ENCODE measurements at places on chromosomes 6 and 20.

DNA sequence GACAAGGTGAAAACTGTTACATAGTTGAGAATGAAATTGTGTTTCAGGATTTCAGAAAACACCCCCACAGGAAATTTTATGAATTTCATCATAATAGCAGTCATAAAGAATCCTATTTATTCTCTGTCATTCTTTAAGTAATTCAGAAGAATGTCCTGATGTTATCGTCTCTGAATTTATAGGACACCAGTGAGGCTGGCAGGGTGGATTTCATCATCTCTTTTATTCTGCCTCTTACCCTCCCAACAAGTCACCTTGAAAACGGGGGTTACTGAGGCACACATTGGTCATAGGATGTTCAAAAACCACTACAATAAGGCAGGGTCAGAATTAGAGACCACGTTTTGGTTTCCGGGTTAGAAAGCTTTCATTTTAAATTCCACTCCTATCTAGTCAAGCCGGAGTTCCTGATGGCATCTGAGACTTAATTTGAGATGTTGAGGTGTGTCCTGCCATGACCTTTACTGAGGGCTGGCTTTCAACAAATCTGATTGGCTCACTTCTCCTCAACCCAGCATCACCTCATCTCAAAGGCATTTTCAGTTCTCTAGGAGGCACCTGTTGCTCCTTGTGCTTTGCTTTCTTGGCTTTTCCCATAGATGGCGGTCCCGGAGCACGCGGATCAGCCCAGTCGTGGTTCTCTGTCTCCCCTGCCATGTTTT lies 230.6 kb upstream of the SUPT3H start:
- no peak for DNase-seq

DNA sequence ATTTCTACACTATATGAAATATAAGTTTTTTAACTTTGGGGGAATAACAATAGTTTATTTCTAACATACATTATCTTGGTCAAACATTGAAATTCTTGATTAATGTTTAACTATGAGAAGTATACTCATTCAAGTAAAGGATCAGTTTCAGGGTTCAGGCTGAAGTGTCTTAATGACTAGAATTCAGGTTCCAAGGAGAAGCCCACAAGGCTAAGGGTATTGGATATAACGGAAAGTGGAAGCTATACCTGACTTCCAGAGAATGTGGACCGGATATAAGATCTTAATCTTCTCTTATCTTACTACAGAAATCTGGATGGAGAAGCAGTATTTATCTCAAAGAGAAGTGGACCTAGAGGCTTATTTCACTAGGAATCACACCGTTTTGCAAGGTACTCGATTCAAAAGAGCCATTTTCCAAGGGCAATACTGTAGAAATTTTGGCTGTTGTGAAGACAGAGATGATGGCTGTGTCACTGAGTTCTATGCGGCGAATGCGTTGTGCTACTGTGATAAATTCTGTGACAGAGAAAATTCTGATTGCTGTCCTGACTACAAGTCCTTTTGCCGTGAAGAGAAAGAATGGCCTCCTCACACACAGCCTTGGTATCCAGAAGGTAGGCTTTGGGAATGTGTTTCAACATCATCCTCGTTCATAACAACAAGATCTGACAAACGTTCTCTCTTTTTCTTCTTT lies at the start of gene TINAG:
Gene TINAG, plus strand, starts transcription at position 153 of the 697 bp plus-strand sequence. Its CDS starts 110 bp downstream, at position 263.
- no peak for DNase-seq

- DNase-seq: no peak
Observed at GRCh38 chr6:13776602-13777001, 37.8 kb downstream of the MCUR1 start.

DNA sequence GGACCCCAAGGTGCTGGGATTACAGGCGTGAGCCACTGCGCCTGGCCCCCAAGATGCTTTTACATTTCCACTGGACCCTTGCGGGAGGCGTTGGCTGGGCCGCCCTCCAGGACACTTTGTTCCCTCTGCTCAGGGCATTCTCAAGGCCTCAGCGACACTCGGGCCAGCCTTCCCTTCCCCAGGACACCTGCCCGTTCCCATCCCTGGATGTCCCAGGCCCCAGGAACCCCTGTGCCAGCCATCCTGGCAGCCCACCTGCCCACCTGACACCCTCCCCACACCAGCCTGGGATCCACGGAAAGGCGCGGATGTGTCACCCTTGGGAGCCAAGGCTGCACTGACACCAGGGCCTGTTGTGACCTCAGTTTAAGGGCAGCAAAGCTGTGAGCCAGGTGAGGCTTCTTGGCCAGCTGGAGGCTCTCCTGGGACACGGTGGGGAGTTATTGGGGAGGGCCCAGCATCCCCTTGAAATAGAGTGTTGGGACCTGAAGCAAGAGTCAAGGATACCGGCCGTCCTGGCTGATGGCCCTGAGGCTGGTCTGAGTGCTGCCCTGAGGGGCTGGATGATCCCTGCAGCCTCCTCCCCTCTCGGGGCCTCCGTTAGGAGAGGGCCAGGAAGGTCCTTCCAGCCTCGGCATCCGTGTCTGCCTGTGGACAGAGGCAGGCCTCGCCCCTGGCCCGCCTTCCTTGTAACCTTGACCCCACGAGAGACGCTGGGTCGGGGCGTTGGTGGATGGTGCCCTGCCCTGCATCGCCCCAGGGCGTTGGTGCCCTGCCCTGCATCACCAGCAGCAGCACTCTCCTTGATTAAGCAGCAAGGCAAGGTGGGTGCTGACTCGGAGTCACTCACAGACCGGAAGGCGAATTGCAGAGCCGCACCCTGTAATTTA lies 84.2 kb upstream of the BHLHE23 start:
- no peak for DNase-seq

All from OCI-M1 (cell line).